ENCODE measurements at places on chromosomes 4 and X.

GRCh38 chr4:169279108-169279507 lies 8.4 kb upstream of the SH3RF1 start:
- no peak for DNase-seq

DNA sequence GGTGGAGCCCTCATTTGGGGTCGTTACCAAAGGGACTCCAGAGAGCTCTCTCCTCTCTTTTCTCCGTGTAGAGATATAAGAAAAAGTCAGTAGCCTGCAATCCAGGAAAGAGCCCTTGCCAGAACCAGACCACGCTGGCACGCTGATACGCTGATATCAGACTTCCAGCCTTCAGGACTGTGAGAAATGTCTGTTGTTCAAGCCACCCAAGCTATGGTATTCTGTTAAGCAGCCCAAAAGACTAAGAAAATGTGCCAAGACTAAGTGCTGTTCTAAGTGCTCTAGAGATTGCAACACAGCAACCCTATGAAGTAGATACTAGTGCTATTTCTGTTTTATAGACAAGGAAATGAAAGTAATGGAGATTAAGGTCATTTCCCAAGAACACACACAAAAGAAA lies 205.7 kb downstream of the CAMK2D start:
- DNase-seq: no peak

DNA sequence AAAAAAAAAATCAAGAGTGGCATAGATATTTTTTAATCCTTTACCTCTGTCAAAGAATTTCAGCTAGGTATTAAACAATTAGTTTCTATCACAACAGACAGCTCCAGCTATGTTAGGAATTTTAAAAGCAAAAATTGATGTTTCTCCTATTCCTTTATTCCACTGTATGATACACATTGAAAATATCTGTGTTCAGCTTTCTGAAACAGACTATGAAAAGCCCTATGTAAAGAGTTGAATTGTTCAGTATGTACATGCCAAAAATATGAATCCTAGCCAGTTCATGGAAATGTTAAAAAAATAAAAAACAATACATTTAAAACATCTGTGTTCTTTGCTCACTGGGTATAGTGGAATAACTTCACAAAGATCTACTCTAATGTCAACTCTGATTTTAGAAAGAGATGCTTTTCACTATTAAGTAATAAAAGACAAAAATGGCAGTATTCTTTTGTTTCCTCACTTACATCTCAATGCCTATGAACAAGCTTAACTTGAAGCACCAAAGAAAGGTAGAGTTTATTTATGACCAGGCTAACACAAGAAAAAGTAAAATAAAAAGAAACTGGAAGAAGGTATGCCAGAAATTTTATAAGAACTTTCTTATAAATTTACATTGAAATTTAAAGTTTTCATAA lies 32.1 kb downstream of the FBXW7 start:
- no peak for DNase-seq

DNA sequence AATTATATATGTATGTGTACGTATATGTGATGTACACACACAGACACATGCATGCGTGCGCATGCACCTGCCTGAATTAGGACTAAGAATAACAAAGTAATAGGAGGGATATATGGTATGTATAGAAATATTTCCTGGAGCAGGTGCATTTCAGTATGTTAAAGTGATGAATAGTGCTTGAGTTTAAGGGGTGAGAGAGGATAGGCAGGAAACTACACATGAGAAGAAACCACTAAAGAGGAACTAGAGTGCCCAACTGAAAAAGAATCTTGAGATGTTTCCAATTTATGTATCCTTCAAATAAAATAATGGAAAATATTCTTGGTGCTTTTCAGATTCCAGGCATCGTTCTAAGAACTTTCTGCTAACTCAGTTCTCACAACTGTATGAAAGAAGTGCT lies 52.6 kb upstream of the UNC5C start:
- no peak for DNase-seq

GRCh38 chr4:109760682-109761081 lies 30.8 kb upstream of the PLA2G12A start:
- no peak for DNase-seq

- no peak for DNase-seq
These were observed 94.5 kb upstream of the ZNF827 start for GRCh38 chr4:146033149-146033548.

GRCh38 chr4:114272226-114272625 lies 292.8 kb upstream of the ARSJ start:
- no peak for DNase-seq

DNA sequence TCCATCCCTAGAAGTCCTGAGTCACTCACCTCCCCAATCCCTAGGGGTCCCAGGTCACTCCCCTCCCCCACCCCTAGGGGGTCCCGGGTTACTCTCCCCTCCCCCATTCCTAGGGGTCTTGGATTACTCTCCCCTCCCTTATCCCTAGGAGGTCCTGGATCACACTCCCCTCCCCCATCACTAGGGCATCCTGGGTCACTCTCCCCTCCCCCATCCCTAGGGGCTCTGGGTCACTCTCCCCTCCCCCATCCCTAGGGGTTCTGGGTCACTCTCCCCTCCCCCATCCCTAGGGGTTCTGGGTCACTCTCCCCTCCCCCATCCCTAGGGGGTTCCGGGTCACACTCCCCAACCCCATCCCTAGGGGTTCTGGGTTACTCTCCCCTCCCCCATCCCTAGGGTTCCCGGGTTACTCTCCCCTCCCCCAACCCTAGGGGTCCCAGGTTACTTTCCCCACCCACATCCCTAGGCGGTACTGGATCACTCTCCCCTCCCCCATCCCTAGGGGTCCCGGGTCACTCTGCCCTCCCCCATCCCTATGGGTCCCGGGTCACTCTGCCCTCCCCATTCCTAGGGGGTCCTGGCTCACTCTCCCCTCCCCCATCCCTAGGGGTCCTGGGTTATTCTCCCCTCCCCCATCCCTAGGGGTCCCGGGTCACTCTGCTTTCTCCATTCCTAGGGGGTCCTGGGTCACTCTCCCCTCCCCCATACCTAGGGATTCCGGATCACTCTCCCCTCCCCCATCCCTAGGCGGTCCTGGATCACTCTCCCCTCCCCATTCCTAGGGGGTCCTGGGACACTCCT lies 2.1 kb downstream of the ASMTL start:
- DNase-seq: no peak

Measured in GM19239 (cell line).